ENCODE measurements at places on chromosomes 16 and 17.

DNA sequence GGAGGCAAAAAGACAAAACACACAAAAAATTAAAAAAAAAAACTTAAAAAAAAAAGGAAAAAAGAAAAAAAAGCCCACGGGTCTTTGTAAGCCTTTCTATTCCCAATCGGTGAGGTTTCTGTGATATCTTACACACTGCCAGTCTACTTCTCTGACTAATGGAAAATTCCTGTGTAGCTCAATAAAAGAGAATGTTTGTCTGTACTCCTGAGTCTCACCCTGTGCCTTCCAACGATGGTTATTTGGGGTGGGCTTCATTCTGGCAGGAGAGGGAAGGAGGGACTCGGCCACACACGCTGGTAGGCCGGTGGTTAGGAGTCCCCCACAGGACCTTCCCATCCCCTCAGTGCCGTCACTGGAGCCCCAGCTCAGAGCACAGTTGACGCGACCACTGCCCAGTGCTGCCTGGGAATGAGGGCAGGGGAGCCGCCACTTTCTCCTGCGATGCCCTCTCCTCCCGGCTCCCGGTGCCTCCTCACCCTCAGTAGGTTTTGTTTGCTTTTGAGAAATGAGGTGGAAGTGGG lies 68.0 kb downstream of the AMFR start:
- no peak for DNase-seq

GRCh38 chr16:78122774-78123315 lies 23.4 kb downstream of the WWOX start:
- no peak for DNase-seq

GRCh38 chr17:82519971-82520903 lies 705 bp downstream of the FOXK2 start:
- no peak for DNase-seq

GRCh38 chr16:65054457-65054856 lies 67.4 kb downstream of the CDH11 start:
- DNase-seq = no peak

DNA sequence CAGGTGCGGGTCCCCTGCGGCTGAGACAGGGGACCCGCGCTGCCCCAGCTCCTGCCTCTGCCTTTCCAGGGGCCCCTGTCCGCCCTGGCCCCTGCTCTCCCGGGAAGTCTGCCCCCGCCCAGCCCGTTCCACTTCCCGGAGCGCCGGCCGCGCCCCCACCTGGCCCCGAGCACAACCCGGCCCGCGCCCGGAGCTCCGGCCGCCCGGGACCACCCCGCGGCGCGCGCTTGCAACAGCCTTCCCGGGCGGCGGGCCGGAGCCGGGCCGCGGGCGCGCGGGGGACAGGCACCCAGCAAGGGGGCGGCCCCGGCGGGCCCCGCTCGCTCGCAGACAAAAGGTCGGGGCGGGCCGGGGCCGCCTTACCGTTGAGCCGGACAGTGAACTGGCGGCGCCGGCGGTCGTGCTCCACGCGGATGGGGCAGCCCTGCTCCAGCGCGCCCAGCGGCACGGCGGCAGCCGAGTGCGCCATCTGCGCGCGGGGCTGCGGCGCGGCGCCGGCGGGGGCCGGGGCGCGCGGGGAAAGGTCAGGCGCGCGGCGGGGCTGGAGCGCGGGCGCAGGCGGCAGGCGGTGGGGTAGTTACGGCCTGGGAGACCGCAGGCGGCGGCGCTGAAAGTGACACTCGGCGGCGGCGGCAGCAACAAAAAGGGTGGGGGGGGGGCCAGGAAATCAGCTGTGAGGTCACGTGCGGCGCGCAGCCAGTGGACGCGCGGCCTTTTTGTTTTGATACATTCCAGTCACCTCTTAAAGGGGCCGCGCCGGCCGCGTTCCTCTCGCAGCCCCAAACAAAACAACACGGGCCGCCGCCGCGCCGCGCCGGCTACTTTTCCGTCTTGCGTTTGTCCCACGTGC lies at the start of gene NATD1:
Gene NATD1, minus strand, starts transcription at position 615 of the 850 bp plus-strand sequence. Its CDS starts 146 bp downstream, at position 469.
- peak; percentile 68 for DNase-seq

- no peak for DNase-seq
Measured at GRCh38 chr17:8141045-8141444, 11.2 kb downstream of the PER1 start.

- DNase-seq = no peak
Measured at GRCh38 chr17:51036084-51036483, 84.6 kb downstream of the SPAG9 start.

GRCh38 chr17:44362949-44363612 lies 572 bp downstream of the FAM171A2 start:
- no peak for DNase-seq

DNA sequence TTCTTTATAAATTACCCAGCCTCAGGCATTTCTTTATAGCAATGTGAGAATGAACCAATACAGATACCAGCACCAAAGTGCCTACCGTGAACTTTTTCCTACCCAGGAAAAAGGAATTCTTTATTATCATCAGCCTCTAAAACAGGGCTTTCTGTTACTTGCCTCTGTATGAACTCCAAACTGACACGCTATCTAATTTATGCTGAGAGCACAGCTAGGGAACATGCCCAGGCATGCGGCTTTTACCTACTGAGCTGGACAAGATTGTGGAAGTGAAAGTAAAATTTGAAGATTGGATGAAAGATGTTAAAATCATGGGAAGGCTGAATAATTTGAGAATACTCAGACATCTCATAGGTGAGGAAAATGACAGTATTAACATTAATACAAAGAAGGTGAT lies 24.4 kb upstream of the ADCY9 start:
- DNase-seq = no peak

DNA sequence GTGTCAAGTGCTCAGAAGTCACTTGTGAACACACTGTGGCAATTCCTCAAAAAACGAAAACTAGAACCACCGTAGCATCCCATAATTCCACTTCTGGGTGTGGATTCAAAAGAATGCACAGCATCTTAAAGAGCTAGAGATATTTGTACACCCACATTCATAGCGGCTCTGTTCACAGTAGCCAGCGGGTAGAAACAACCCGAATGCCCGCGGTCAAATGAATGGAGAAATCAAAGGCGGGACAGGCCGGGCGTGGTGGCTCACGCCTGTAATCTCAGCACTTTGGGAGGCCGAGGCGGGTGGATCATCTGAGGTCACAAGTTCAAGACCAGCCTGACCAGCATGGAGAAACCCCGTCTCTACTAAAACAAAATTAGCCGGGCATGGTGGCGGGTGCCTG lies 337.5 kb downstream of the SEC14L1 start:
- no peak for DNase-seq

DNA sequence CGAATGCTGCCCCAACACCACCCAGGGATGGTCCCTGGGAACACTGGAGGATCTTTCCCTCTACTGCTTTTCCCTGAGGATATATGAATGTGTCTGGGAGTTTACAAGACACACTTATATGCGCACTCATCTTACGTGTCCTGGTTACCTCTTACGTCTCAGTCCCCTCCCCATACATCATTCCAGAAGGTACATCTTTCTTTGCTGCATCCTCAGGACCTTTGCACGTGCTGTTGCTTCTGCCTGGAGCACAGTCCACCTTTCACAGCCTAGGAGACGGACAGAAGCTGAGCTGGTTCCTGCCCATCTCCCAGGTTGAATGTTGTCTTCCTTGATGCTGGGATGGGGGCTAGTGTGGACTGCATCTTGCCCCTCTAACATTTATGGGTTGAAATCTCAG lies 153.0 kb upstream of the FOXF1 start:
- DNase-seq = no peak

DNA sequence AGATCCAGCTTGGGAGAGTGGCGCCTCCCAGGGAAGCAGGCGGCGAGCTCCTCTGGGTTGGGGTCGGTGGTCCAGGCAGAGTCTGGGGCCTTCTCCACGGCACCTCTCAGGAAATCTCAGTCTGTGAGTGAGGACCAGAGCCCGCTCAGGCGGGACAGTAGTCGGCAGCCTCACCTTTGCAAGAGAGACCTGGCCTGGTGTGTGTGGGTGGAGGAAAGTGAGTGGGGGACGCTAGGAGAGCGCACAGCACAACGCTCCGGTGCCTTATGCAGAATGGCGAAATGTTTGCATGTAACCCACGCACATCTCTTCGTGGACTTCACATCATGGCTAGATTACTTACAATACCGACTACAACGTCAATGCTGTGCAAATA lies 2.2 kb downstream of the AHSP start:
- DNase-seq = no peak

All from stimulated activated CD8-positive, alpha-beta memory T cell treated with anti-CD3 and anti-CD28 coated beads, Interleukin-4, amount 100 ng/mL, for 4 hours (primary cell).